ENCODE measurements at places on chromosomes 5 and 9. TPM values are rescaled to one million over a fixed set of nuclear protein-coding genes. Genes with fewer than 3 reads are reported as not detected.

- no peak for DNase-seq
These were observed 132.2 kb downstream of the ARL15 start for GRCh38 chr5:54178207-54178606.

GRCh38 chr9:124132671-124133147, 121.1 kb downstream of the LHX2 start:
- no peak for DNase-seq

- DNase-seq: no peak
These were observed 24.7 kb downstream of the NTRK2 start for GRCh38 chr9:84694248-84694647.

- DNase-seq: no peak
These were observed 445.0 kb upstream of the TRPC7 start for GRCh38 chr5:136810261-136810801.

DNA sequence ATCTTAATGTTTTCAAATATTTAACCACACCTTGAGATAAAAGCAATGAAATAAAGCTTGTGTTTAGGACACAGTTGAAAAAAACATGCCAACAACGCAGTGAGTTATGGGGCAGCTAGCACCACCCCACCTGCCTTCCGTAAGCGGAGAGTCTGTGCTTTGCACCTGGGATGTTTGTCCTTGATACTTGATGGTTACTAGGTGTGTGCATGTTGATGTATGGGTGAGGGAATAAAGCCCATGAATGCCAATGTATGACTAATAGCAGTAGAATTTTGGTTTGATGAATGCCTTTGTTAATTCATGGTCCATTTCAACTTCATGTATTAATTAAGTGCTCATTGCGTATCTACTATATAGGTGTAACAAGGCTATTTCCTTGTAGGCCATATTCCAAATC, 74.0 kb downstream of the PCSK5 start:
- peak; percentile 76 for DNase-seq

- DNase-seq: peak; percentile 52
These were observed 18.3 kb downstream of the LIFR start for GRCh38 chr5:38538161-38538560.

GRCh38 chr9:135550344-135550918, 4.5 kb downstream of the OBP2A start:
- DNase-seq: no peak

GRCh38 chr5:108102463-108102862, 279.4 kb downstream of the FBXL17 start:
- DNase-seq: no peak

DNA sequence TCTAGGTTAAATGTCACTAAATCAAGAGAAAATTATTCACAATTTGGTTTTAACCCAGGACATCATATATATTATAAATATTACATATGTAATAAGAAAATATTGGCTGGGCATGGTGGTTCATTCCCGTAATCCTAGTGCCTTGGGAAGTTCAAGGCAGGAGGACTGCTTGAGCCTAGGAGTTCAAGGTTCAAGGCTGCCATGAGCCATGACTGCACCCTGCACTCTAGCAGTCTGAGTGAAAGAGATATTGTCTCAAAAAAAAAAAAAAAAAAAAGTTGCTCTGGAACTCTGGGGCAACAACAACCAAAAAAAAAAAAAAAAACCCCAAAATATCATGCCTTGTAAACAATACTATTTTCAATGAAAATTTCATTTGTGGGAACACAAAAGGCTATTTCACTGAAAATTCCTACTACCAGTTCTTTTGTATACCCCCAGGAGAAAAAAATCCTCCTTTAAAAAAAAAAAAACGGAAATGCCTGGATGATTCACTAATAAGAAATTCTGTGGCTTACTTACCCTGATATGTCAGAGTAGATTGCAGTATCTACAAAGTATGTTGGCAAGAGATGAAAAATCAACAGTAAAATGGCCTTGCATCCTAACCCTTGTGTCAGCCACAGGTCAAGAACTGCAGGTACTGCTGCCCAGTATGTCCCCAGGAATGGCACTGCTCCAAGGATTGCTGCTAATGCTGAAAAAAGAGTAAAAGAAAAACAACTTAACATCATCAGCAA, 22.6 kb upstream of the CTNNAL1 start:
- DNase-seq: peak; percentile 86

DNA sequence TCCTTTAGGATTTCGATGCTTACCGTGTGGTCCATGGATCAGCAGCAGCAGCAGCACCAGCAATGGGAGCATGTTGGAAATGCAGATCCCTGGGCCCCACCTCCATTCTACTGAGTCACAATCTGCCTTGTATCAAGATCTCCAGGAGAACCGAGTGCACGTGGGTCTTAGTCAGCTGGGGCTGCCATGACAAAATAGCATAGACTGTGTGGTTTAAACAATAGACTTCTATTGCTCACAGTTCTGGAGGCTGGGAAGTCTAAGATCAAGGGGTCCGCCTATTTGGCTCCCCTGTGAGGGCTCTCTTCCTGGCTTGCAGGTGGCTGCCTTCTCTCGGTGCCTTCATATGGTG, 1.3 kb upstream of the PROP1 start:
- no peak for DNase-seq

DNA sequence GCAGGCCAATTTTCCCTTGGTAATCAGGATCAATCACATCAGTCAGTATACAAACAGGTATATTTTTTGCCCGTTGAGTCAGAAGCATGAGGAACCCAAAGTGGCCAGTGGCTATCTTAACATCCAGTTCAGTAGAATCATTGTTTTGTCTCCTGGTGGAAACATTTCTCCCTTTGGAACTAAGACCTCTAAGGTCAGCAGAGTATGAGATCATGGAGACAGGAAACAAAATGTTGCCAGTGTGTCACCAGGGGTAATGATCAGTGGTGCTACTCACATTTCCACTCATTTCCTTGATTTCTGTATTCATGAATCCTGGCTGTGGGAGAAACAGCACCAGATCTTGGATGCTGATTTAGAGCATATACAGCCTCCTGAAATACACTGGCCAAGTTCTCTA, 553.0 kb downstream of the CSNK1G3 start:
- no peak for DNase-seq

- DNase-seq: no peak
These were observed 421.3 kb downstream of the CETN3 start for GRCh38 chr5:89988129-89988810.

DNA sequence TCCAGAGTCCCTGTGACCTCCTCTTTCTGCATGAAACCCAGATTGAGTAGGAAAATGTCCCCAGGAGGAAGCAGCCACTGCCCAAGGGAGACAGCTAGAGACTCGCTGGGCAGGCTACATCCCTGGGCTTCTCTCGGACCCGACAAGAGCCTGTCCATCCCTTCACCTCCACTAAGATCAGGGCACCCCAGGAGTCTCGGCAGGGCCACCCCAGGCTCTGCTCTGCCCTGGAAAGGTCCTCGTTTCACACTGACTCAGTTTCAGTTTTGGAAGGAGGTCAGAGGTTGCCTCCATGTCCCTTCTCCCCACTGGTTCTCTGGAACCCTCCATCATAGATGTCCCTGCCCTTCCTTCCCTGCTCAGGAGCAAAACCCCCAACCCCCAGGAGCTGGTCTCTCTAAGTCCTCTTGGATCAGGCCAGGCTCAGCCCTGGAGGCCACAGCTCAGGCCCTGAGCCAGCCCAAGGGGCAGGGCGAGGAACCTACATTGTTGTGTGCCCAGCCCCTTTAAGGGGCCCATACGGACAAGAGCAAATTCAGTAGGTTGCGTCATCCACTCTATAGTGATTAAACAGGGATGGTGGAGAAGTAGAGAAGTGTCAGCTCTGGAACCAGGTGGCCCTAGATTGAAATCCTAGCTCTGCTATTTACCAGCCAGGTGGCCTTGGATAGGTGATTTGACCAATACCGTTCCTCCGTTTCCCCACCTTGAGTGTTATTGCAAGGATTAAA, 37.4 kb downstream of the C9orf50 start:
- no peak for DNase-seq

DNA sequence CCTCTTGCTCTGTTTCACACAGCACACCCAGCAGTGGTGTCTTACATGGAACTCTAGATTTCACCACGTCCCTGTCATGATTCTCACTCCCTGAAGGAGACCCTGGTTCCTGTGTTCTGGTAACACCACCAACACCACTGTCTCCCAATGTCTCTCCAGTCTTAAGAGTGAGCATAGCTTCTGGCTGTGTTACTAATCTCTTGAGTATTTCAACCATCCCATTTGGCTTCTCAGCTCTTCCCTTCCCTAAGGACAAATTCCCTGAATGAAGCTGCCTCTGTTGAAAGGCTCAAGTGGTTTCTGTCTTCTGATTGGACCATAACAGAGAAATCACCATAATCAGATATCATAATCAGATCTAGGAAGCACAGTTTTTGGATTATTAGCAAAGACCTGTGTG, 311.8 kb downstream of the DNAH5 start:
- no peak for DNase-seq

DNA sequence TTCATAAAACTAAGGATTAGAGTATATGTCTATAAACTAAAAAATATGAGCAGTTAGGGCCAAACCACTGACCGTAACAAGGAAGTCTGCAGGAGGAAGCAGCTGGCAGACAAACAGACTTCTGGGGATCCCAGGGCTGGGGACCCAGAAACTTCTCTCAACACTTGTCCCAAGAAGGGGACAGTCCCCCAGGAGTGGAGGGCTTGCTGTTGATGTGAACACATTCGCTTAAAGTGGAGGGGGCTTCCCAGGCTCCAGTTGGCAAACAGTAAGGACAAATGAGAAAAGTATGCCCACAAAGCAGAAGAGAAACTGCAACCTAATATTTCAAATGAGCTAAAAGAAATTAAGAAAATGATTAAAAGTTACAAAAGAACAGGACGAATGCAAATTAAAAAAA, 83.7 kb downstream of the PDE8B start:
- no peak for DNase-seq

GRCh38 chr9:16384993-16385392, 485.5 kb downstream of the BNC2 start:
- DNase-seq: no peak

- no peak for DNase-seq
These were observed 98.2 kb upstream of the CCNG1 start for GRCh38 chr5:163339148-163339547.

SWI5 gene
- 141 TPM for total RNA-seq

IL4 gene
- not detected for total RNA-seq

CCNJL gene
- total RNA-seq: 5.1 TPM

ARHGEF28 gene
- total RNA-seq: 26.6 TPM

All from Caki2 (cell line).